ENCODE measurements at places on chromosomes 2 and 18.

DNA sequence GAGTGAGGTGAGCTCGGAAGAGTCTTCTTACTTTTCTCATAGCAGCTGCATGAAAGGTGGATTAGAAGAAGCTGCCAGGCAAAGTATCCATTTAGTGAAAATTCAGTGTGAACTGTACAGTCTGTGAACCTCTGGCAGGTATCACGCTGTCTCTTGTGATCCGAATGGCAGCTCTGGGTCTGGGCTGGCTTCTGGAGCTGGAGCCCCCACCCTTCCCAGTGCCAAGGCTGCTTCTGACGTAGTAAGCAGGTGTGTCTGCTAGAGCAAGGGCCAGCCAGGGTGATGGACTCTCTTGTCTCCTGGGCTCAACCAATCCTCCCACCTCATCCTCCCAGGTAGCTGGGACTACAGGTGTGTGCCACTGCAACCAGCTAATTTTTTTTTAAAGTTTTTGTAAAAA, 14.0 kb upstream of the NTSR2 start:
- no peak for DNase-seq

DNA sequence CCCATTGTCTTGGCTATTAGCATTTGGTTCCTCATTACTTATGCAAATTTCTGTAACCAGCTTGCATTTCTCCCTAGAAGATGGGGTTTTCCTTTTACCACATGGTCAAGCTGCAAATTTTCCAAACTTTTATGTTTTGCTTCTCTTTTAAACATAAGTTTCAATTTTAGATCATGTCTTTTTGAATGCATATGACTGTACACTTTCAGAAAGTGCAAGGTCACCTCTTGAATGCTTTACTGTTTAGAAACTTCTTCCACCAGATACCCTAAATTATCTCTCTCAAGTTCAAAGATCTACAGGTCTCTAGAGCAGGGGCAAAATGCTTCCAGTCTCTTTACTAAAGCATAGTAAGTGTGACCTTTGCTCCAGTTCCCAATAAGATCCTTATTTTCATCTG, 837.6 kb upstream of the NXPH2 start:
- DNase-seq, result no peak

GRCh38 chr2:72147303-72147971, at the start of gene CYP26B1:
CYP26B1 (minus strand) TSS chr2:72147862; CDS start chr2:72147834, 28 bp downstream.
- no peak for DNase-seq

- no peak for DNase-seq
Observed at GRCh38 chr2:38108907-38109731, 33.2 kb upstream of the CYP1B1 start.

- DNase-seq, result no peak
Observed at GRCh38 chr2:239466755-239467271, 66.0 kb upstream of the HDAC4 start.

DNA sequence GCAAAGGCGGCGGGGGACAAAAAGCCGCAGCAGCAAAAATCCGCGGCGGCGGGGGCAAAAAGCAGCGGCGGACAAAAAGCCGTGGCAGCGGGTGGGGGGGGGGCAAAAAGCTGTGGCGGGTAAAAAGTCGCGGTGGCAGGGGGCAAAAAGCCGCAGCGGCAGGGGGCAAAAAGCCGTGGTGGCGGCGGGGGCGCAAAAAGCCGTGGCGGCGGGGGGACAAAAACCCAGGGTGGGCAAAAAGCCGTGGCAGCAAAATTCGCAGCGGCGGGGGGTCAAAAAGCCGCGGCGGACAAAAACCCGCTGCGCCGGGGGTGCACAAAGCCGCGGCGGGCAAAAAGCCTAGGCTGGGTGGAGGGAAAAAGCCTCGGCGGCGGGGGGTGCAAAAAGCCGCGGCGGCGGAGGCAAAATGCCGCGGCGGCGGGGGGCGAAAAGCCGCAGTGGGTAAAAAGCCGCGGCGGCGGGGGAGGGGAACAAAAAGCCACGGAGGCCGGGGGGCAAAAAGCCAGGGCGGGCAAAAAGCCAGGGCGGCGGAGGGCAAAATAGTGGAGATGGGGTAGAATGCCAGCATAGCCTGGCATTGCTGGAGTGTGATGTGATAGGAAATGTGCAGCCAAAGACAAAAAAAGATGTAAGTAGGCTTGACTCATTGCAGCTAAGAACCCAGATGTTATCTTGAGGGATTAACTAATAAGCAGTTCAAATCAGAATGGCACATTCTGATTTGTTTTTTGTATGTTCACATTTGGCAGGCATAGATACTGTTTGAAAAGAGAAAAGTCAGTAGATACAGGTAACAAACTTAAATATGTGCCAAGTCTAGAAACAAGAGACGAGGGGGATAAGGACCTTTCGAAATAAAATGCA, 1076.3 kb downstream of the RPIA start:
- no peak for DNase-seq

- no peak for DNase-seq
Observed at GRCh38 chr18:10168477-10168876, 254.7 kb downstream of the VAPA start.

DNA sequence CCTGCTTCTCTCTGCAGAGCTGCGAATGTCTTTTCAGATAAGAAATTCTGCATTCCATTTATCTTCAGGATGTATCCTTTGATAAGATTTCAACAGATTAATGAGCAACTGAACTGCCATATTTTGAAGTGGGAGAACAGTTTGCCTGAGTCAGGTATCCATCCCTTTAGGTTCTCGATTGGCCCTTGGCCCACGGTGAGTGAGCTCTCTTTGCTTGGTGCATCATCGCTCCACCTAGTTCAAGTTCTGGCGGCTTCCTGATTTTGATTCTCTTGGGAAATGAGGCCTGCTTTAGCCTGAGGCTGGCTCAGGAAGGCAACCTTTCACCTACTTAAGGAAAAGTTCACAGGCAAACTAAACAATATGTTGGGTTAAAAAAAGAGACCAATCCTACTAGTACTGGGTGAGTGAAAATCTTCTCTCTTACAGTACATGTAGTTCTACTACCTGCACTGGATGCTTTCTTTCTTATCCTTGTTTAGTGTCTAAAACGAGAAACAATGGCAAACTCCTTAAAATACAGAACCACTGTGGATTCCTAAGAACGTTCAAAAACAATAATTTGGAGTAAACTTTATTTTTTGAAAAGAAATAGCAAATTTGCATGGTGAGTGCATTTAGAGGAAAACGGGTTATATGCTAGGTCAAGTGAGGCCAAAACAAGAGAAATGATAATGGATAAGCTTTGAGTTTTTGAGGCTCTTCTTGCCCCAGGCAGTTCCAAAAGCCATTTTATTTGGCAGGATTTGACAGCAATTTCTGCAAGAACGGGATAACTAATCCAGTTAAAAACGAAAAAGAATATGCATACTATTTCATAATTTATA, 837 bp upstream of the ACSL3 start:
- peak; percentile 63 for DNase-seq

DNA sequence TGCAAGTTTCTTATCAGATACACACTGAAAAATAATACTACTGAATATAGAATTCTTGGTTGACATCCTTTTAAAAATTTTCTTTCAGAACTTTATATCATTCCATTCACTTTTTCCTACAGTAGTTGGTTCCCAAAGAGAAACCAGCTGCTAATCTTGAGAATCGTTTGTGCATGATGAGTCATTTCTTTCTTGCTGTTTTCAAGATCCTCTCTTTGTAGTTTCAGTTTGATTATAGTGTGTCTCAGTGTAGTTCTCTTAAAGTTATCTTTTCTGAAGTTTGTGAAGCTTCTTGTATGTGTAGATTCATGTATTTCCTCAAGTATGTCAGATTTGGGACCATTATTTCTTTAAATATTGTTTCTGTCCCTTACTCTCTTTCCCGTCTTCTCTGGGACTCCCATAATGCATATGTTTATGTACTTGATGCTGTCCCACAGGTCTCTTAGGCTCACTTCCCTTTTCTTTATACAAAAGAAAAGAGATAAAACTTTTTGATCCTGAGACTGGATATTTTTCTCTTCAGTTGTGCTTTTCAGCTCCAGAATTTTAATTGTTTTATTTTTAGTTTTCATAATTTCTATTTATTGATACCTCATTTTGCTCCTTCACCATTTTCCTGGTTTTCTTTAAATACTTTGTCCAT, 801.0 kb downstream of the TDRD15 start:
- peak; percentile 53 for DNase-seq

DNA sequence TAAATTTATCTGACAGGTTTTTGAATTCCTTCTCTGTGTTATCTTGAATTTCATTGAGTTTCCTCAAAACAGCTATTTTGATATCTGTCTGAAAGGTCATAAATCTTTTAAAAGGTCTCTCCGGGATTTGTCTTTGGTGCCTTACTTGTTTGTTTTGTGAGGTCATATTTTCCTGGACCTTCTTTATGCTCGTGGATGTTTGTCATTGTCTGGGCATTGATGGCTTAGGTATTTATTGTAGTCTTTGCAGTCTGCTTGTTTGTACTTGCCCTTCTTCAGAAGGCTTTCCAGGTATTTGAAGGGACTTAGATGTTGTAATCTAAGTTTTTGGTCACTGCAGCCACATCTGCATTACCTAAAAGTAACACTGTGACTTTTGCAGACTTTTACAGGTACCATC, 355.2 kb downstream of the PARD3B start:
- DNase-seq, result no peak

DNA sequence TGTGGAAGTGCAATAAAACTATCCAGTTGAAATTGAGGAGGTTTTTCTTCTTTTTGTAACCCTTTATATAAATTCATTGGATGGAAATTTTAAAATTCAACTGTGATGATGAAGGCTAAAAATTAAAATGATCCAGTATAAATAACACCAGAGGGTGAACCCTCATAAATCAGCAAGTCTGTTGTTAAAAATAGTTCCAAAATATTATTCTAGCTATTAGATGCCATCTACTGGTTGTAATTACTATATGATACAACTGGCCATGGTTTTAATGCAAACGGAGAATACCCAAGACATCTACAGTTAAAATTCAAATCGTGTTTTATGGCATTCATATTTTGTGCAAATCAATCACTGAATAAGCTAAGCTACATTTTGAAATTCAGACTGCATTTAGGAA, 53.8 kb downstream of the TMEM200C start:
- no peak for DNase-seq

DNA sequence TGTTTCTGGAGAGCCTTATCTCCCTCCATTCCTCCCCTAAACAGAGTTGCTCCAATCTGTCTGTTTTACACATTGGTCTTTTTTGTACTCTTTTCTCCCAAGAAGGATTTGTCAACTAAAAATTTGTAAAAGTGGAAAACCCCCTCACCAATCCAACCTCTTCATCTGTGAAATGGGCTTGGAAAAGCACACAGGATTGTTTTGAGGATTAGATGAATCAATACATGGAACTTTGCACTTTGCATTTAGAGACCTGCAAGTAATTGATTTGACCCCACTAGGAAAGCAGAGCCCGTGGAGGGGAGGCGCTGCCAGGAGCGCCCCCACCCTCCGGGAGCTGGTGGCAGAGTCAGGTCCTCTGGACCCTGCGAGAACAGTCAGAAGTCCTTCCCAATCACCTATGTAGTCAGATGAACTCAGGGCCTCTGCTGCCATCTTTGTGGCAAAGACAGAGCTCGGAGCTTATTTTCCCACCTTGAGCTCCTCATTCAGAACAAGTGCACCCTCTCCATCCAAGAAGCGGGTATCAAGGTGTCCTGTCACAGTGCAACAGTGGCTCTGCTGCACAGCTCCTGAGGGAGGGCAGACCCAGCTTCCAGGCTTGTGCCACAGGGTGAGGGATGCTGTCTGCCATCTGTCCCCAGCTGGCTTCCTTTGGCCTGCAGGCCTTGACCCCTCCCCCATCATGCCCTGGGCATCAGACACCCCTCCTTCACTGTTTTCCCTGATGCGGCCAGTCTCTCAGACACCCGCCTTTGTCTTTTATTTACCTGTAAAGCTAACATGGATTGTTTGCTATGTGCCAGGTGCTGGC, 1.7 kb upstream of the TMEM185B start:
- DNase-seq, result no peak

- DNase-seq, result no peak
Observed at GRCh38 chr2:181312515-181312927, 144.7 kb upstream of the ITGA4 start.

- peak; percentile 67 for DNase-seq
Observed at GRCh38 chr2:26274058-26274613, 29.4 kb downstream of the HADHB start.

DNA sequence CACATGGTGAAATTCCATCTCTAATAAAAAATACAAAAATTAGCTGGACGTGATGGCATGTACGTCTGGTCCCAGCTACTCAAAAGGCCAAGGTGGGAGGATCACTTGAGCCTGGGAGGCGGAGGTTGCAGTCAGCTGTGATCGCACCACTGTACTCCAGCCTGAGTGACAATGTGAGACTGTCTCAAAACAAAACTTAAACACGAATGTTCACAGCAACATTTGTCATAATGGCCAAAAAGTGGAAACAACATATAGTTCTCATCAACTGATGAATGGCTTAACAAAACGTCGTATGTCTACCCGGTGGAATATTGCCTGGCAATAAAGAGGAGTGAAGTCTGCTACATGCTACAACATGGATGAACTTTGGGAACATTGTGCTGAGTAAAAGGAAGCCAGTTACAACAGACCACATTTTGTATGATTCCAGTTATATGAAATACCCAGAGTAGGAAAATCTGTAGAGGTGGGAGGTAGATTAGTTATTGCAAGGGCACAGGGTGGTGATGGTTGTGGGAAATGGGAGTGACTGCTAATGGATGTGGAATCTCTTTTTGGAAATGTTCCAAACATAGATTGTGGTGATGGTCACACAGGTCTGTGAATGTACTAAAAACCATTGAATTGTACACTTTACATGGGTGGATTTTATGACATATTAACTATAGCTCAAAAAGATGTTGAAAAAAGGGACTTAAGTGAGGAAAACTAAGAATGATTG, 478.2 kb downstream of the PTPRM start:
- DNase-seq, result no peak

DNA sequence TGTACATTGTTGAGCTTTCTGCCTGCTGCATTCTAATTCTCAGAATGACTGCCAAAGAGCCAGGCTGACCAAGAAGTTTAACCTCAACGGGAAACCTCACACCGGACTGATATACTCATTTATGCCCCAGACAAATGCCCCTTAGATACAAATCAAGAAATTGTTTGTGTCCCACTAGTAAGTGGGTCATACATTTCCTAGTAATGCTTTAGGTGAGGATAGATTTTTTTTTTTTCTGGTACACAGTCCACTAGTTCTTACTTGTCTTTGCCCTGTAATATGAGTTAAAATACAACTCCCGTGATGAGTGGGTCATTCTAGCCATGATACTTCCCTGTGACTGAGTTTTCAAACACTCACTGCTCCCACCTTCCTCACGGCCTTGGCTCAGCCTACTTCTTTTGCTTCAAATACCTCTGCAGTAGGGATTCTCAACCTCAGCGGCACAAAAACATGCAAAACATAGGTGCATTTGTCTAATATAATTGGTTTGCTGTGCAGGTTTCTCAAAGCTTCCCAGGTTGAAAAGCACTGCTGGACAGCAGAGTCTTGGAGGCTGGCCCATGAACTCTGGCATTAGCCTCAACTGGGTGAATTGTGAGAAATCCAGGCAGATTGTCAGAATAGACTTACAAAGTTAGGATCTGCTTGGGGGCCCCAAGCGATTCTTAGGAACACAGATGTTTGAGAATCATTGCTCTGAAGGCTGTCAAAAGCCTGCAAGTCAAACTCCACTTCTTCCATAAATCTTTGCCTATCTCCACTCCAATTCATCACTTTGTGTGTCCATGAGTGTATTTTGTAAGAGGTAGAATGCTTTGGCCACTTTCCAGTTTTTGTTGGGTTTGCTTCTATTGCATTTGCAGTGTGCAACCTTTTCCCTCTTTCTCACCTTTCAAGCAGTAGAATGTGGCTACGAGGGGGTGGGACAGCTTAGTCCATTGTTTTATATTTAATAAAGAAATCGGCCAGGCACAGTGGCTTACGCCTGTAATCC, 35.5 kb downstream of the TGIF1 start:
- no peak for DNase-seq

GRCh38 chr2:20135631-20136050, 84.2 kb upstream of the LAPTM4A start:
- DNase-seq, result peak; percentile 76

- no peak for DNase-seq
Observed at GRCh38 chr2:197993830-197994229, 189.4 kb downstream of the PLCL1 start.

Measured in OCI-M1 (cell line).